C1 segment of cervical spinal cord (tissue), 14 donors: ENCODE measurements at places on chromosomes 11 and 22.

DNA sequence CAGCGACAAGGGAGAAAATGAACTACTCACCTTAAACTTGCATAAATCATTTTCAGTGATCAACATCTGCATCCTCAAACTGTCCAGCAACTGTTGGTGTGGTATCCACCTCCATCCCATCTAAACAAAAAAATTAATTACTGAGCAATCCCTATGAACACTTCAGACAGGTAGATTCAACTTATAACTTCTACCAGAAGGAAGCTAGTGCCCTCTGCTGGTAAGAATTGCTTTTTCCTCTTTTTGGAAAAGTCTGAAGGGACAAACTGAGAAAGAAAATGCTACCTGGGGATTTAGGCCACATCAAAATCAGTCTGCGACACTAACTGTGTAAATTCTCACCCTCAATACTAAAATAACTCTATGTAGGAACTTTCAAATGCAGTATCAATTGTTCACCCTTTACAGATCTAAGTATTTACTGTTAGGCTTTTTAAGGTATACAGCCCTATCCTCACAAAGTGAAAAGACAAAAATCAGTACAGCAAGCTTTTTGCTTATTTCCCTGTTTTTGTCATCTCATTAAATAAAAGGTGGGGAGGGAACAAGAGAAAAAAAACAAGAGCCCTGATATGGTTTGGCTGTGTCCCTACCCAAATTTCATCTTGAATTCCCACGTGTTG, 17.9 kb downstream of the CLNS1A start:
- no peak for DNase-seq

- no peak for DNase-seq
These were observed 4.1 kb upstream of the OR5J2 start for GRCh38 chr11:56172256-56172830.

DNA sequence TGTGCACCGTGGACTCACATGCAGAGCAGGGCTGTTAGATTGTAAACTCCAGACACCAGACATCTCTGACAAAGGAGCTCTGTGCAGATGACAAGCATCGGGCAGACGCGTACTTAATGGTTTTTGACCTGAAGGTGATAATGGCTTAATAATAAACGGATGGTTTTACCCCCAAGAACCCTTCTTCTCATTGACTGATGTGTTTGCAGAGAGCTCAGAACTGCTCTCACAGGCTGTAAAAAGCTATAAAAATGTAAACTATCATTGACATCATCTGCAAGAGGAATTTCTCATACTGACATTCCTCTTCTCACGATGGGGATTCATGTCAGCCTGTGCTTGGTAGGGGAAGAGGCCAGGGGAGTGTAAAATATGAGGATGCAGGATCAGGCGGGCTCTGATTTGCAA, 8.6 kb upstream of the ARHGAP8 start:
- no peak for DNase-seq

DNA sequence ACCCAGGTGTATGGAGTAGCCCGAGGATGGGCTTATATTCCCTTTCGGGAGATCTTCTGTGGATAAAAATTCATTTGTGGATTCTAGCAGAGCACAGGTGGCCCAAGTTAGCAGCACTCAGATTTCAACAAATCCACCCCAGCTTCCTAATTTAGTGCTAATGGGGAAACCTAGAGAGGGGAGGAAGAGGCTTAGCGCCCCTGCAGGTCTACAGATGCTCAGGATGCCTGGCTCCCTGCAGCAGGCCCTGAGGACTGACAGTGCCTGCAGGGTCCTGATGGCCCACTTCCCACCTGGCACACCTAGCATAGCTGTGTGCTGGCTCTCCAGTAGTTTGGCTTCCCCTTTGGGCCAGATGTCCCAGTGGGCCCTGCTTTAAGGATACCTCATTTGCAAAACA, 6.5 kb downstream of the DGAT2 start:
- no peak for DNase-seq
